WERI-Rb-1 (cell line): ENCODE measurements at places on chromosomes 3 and 15.
A peak's percentile ranks its signal among the peaks of the same experiment; 100 is the strongest.

DNA sequence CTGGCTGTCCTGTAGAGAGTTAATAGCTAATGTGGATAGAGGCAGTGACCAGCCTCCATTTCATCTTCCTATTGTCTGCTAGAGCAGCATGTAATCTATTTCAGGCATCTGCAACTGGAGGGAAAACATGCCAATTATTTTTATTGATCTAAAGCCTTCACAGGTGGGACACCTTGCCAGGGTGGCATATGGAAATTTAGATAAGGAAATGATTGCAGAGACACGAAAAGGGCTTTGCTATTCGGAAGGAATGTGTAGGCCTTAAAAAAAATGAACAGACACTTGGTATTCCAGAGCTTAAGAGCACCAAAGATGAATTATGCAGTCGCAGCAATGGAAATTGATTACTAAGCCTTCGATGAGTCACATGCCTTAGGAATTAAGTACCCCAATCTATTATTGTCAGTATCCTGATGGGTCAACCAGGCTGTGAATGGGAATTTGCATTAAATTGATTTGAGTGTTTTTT, 454.7 kb downstream of the SQOR start:
- no peak for DNase-seq

DNA sequence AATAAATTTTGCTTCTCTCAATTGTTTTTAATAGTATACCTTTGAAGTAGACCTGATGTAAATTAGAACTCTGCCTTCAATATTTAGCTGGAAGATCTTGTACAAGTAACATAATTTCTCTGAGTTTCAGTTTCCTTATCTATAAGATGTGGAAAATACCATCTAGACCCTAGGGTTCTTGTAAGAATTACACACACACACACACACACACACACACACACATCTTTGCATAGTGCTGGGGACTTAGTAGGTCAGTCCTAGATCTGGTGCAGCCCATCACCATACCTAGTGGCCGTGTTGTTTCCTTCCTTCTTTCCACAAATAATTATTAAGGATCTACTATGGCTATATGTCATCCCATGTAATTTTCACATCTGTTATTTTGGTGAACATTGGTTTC, 11.0 kb downstream of the TRAT1 start:
- no peak for DNase-seq

DNA sequence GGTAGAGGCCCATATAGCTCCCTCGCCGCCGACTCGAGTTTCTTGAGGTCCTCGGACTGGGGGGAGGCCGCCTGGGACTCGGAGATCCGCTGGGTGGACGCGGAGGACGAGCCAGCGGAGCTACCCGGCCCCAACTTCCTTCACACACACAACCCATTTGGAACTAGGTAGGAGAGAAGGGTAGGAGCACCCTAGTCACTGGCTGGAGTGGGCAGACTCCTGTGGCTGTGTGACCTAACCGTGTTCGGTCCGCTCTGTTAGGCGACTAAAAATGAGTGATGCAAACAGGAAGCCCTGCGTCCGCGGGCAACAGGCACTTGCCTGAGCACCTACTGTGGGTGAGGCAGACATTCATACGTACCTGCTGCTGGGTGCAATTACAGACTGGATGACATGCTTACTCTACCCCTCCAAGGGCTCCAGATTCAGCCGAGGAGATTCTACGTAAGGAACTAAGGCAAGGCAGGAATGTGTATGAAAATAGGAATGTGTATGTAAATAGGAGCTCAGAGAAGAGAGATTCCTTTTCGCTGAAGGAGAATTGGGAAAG, 4.6 kb upstream of the SIN3A start:
- no peak for DNase-seq

- no peak for DNase-seq
Observed at GRCh38 chr3:186173224-186173815, 64.4 kb upstream of the ETV5 start.

DNA sequence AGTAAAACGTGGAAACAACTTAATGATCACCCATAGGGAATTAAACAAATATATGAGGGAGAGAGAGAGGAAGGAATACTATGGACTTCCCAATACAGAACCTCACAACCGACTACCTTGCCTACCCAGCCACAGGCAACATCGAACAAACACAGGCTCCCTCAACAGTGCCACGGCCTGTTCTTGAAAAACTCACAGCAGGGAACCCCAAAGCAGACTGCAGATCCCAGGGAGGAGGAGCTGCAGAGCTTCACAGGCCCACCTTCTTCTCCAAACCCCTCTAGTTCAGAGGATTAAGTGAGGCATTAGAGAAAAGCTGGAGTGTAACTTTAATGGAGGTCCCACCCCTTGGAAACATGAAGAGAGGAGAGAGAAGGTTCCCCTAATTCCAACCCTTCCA, 110.2 kb downstream of the ST8SIA2 start:
- DNase-seq = no peak

DNA sequence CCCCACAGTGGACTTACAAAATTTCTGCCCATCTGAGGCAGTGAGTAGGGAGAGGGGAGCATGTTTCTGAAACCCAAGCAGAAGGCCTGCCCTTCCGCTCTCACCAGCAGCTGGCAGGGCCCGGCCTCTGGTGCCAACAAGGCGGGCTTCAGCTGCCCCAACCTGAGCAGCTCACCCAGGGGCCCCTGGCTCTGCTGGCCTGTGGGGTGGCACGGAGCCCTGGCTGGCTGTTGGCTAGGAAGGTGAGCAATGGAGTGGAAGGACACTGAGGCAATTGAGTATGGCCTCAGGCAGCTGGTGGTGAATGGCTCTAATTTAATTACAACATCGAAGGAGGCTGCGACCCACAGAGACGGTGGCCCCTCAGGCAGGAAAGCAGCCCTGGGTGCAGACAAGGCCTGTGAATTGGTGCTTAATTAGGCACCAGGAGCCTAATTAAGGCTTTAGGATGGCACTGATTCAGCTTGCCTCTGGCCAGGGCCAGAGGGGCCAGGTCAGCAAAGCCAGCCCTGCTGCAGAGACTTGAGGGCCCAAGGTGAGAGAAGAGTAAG, 60.9 kb downstream of the ST8SIA2 start:
- no peak for DNase-seq

DNA sequence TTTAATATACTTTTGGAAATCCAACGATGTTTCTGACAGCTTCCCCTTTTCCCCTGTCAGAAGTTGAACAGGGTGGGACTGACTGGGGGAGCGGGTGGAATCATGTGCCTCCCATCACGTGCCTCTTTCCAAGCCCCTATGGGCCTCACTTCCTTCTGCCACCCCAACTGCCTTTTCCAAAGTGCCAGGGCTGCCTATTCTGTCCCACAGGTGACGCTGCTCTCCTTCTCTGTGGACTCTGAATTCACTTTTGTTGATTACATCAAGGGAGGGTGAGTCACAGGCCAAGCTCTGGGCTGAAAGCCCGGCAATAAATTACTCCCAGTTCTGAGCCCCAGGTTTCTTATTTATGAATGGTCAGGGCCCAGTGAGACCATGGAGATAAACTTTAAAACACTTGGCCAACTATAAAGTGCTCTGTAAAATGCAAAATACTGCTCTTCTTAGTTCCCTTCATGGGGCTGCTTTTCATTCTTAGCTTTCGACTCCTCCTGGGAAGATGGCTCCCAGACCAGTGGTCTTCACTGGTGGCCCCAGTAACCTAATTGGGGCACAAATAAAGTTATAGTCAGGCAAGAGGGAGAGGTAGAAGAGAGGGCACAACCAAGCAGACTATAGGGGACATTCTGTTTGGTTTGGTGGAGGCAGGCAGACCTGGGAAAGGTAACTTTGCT, 12.3 kb downstream of the CPNE9 start:
- DNase-seq = no peak

- no peak for DNase-seq
Observed at GRCh38 chr3:188152660-188153436, 1.1 kb upstream of the LPP start.

- DNase-seq = no peak
Observed at GRCh38 chr3:185517387-185518130, 18.7 kb upstream of the TMEM41A start.

DNA sequence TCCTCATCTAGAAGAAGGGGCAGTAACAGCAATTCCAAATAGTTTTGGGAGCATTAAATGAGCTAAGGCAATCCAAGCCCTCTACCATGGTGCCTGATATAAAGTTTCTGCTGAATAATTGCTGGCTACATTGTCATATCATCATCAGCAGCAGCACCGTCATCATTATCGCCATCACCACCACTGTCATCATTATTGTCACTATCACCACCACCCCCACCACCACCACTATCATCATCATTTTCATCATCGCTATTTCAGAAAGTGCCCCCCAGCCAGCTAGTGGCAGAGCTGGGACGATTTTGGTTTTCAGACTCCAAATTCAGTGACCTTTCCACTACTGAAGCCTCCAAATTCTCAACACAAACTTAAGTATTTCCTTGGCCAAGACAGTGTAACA, 15.0 kb downstream of the XCR1 start:
- no peak for DNase-seq

DNA sequence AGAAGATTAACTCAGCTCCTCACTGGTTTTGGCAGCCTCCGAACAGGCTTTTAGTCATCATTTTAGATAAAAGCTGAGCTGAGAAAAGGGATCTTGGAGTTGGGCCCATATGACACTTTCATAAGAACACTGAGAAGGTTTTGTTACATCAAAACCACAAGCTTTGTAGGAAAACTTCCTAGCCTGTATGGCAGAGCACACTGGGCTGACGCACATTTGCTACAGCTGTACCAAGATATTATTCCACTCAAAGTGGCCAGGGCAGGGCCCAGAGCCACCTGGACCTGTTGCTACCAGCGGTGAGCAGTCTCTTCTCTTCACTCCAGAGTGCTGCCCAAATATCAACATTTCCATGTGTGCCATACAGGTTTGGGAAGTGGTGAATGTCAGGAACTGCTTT, 160.5 kb upstream of the CCDC54 start:
- no peak for DNase-seq

- peak; percentile 70 for DNase-seq
Observed at GRCh38 chr3:15331606-15332404, 581 bp downstream of the SH3BP5 start.

DNA sequence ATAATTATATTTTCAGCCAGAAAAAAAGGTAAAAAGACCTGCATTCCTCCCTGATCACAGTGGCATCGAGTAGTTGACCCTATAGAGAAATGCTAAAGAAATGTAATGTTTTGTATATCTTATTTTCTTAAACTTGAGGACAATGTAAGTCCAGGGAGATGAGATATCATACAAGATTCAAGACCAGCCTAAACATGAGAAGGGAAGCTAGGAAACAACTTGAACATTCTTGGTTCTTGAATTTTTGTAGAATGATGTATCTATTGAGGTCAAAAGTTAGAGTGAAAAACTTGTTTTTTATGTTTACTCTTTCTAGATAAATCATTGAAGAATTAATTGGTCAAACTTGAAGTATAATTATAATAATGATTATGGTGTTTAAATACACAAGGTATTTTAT, 497.7 kb upstream of the TBL1XR1 start:
- DNase-seq = no peak

- no peak for DNase-seq
Observed at GRCh38 chr3:41094351-41094750, 105.0 kb upstream of the CTNNB1 start.

GRCh38 chr3:171456765-171457606, 3.2 kb downstream of the TNIK start:
- DNase-seq = no peak

GRCh38 chr3:128544190-128544589, 51.2 kb upstream of the GATA2 start:
- no peak for DNase-seq

DNA sequence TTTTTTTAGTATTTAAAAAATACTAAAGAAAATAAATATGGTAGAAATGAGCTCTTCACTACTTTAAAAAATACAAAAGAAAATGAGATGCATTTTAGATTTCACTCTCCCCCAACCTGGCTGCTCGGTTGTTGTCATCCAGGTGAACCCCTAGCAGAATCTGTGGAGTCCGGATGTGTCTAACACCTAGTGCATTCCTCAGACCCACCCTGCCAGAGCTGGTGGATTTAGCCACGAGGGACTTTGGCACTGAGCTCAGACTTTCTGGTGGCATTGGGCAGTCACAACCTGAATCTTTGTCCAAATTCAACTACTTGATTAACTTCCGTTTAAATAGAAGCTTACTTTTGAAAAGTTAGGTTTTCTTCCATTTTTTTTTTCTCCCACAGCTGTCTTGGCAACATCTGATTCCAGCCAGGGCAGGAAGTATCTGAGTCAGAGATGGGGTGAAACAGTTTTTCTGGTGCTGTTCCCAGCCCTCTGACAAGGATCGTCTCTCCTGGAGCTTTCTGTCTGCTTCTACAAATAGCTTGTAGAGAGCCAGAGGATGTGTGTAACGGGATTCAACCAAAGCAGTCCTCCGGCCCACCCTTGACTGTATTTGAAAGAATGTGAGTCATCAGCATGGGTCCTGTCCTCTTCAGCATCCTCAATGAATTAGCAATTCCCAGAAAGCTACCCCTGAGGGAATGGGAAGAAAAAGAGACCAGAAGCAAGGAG, 301.8 kb upstream of the MCTP2 start:
- no peak for DNase-seq

GRCh38 chr3:12437221-12437605, 47.1 kb upstream of the TSEN2 start:
- no peak for DNase-seq

- DNase-seq = no peak
Observed at GRCh38 chr3:63981980-63982379, 41.3 kb downstream of the PSMD6 start.

GRCh38 chr15:67724691-67725375, 100.5 kb upstream of the SKOR1 start:
- DNase-seq = no peak

- no peak for DNase-seq
Observed at GRCh38 chr3:62073038-62073437, 300.3 kb downstream of the FEZF2 start.

GRCh38 chr3:57659004-57659673, 33.7 kb downstream of the DENND6A start:
- no peak for DNase-seq

- no peak for DNase-seq
Observed at GRCh38 chr3:127156338-127157050, 36.4 kb upstream of the PRR23E start.

GRCh38 chr15:100665570-100665969, 63.2 kb downstream of the ASB7 start:
- no peak for DNase-seq

- no peak for DNase-seq
Observed at GRCh38 chr3:190369668-190370295, 18.2 kb upstream of the CLDN16 start.

- DNase-seq = no peak
Observed at GRCh38 chr3:126968391-126969390, 14.2 kb upstream of the PLXNA1 start.

DNA sequence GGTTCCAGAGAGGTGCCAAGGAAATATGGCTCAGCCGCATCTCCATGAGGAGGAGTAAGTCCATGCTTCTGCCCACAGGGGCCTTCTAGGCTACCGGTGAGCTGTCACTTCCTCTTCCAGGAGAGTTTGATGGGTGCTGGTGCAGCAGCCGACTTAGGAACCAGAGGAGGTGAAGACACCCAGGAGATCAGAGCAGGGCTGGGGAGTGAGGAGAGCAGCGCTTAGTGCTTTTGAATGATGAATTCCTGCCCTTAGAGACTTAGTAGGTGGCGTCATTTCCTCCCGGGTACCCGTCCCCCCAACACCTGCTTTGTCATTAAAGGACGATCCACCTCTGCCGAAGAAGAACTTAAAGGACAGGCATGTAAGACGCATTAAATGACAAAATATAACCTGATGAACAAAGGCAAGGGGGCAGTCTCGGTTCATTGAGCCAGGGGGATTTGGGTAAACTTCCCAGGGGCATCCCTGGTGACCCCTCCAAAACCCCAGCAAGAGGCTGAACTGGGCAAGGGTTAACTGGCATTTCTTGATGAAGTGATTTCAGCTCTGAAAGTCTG, 67.6 kb downstream of the HES1 start:
- DNase-seq = no peak
